ENCODE measurements at places on chromosomes 6 and 20. TPM values are rescaled to one million over a fixed set of nuclear protein-coding genes. Genes with fewer than 3 reads are reported as not detected.

The ESF1 gene
- 29.1 TPM for total RNA-seq

The CRISP1 gene
- total RNA-seq, result not detected

The CST5 gene
- not detected for total RNA-seq

The RNF39 gene
- not detected for total RNA-seq

The RBL1 gene
- 21.3 TPM for total RNA-seq

The COMMD7 gene
- total RNA-seq, result 39.4 TPM

The KHDC1 gene
- total RNA-seq, result 7.0 TPM

The COL11A2 gene
- 0.49 TPM for total RNA-seq

The HLA-DOB gene
- total RNA-seq, result 2.6 TPM

The UST gene
- 33.9 TPM for total RNA-seq

The TBC1D22B gene
- 16.2 TPM for total RNA-seq

The ZFP57 gene
- total RNA-seq, result not detected

The ANGPT4 gene
- 0.06 TPM for total RNA-seq

The CENPQ gene
- 31.1 TPM for total RNA-seq

The AHI1 gene
- 19.0 TPM for total RNA-seq

DNA sequence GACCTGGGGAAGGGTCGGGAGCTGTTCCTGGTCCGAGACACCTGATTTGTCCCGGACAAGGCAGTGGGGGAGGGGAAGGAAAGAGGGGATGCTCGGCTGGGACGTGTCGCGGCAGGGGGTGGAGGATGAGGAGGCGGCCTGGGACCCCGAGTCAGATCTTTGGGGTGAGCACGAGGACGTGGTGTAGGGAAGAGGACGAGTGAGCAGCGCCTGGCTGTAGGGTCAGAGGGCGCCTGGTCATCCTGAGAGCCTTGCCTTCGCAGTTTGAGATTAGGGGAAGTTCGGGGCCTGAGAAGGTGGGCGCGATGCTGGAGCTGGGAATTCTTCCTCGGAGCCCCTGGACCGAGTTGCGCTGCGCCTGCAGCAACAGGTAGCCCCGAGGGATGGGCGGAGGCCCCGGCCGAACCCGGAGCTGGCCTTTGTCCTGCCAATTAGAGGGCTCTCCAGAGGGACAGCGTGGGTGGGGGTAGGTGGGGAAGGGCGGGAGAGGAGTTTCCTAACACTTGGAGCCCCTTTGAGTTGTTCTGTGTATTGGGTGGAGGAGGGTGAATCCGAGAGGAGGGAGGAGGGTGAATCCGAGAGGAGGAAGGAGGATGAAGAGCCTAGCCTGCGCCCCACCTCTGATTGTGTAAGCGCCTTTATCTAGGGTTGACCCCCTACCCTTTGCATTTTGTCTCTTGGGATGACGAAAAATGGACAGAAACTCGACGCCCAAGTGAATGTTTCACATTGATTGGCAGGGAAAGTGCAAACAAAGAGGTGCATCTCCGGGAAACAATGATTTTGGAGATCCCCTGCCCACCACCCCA is 72.0 kb downstream of the SOX4 start:
- peaks cover 26% of the 10 kb centered on the region for H3K4me1 ChIP-seq
- H3K27me3 ChIP-seq, result peaks cover 21% of the 10 kb centered on the region
- peaks cover 12% of the 10 kb centered on the region for H3K36me3 ChIP-seq
- DNase-seq, result peak; percentile 80
- peak overlapping the region; percentile 82 for H3K27ac ChIP-seq
- peak overlapping the region; percentile 97 for H3K4me3 ChIP-seq

DNA sequence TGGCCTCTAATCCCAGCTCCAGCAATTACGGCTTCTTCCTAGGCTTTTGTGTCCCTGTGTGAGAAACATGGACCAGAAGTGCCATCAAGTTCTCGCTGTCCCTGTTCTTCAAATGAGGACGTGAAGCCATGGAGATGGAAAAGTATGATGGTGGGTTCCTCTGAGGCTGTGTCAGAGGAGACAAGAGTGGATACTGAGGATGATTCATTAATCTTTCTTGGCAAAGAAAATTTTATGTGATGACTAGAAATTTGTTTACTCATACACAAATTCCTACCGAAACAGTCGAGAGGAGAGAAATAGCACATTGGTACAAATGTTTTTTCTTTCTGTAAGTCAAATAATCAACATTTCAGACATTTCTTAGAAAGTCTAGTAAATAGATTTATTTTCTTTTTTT is 35.0 kb upstream of the PNRC1 start:
- peaks cover 5% of the 10 kb centered on the region for H3K4me1 ChIP-seq
- no peaks in the 10 kb centered on the region for H3K27me3 ChIP-seq
- DNase-seq, result no peak
- no peaks in the 10 kb centered on the region for H3K36me3 ChIP-seq
- no peak overlapping the region for H3K27ac ChIP-seq

DNA sequence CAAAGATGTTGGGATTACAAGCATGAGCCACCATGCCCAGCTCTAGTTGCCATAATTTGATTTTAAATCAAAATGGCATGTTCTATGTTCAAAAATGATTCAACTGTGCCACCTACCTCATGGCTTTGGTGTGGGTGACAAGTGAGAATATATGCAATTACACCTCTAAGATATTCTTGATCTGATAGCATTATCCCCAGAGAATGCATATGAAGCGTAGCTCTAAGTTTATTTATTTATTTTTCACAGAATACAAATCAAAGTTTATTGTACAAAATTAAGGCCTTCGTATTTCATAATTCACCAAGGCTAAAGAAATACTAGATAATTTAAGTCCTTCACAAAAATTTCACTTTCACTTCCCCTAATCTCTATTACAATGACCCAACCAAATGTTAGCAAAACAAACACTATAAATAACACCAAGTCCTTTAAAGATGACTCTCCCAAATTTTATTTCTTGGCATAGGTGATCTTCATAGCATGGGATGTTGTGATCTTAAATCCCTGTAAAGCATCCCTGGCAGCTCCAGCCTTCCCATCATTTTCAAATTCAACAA is 205.9 kb upstream of the TAB2 start:
- DNase-seq, result no peak
- H3K27me3 ChIP-seq, result no peaks in the 10 kb centered on the region
- H3K4me1 ChIP-seq, result peaks cover 7% of the 10 kb centered on the region
- no peak overlapping the region for H3K27ac ChIP-seq

DNA sequence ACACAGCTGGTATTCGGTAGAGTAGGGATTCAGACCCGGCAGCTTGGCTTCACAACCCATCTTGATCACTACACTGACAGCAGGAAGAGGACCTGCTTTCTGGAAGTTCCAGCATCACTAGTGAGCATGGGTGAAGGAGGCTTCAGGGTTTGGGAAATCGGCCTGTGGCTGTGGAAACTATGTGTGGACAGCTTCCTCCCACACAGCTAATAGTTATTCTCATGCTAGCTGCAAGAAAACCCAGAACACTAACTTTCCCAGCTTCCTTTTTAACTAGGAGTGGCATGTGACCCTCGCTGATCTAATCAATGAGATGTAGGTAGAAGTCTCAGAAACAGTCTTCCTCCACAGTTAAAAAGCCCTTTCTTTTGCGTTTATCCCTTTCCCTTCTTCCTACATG is 36.3 kb upstream of the SIRPA start:
- H3K4me3 ChIP-seq, result no peak overlapping the region
- H3K36me3 ChIP-seq, result no peaks in the 10 kb centered on the region
- no peak for DNase-seq

GRCh38 chr6:119653329-119653728 is 303.8 kb upstream of the MAN1A1 start:
- peaks cover 9% of the 10 kb centered on the region for H3K4me1 ChIP-seq
- H3K36me3 ChIP-seq, result no peaks in the 10 kb centered on the region
- no peak overlapping the region for H3K4me3 ChIP-seq
- H3K27ac ChIP-seq, result no peak overlapping the region
- no peaks in the 10 kb centered on the region for H3K27me3 ChIP-seq

- DNase-seq, result no peak
- H3K4me1 ChIP-seq, result no peaks in the 10 kb centered on the region
- no peaks in the 10 kb centered on the region for H3K27me3 ChIP-seq
Observed at GRCh38 chr6:150091476-150091875, 22.6 kb upstream of the ULBP3 start.

DNA sequence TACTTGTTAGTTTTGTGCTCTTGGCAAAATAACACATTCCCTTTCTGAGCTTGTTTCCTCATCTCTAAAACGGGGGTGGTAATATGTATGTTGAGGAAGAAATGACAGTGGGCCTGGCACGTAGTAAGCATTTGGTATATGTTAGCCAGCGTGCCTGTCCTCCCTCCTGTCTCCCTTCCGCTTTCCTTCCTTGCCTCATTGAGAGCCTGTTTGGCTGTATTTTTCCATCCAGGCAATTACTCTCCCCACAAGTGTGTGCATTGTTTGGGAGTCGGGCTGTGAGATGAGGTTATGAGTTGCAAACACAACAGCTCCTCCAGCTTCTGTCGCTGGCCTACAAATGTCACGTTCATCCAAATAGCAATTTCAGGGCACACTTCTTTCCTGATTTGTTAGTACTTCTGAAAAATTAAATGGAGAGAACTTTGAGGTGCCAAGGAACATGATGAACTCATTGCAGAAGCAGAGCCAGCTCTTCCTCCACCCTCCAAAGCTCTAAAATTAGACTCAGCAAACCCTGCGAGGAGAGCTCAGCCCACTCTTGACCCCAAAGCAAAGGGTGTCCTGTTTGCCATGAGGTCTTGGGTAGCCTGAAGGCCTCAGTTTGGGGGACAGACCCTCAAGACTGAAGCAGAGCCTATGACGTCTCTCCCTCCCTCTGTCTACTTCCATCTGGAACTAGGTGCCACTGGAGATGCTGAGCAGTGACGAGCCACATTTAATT is 50.7 kb upstream of the TOX2 start:
- H3K4me1 ChIP-seq, result no peaks in the 10 kb centered on the region
- no peaks in the 10 kb centered on the region for H3K36me3 ChIP-seq
- no peaks in the 10 kb centered on the region for H3K27me3 ChIP-seq
- no peak overlapping the region for H3K27ac ChIP-seq
- DNase-seq, result no peak

- no peaks in the 10 kb centered on the region for H3K27me3 ChIP-seq
- peaks cover 23% of the 10 kb centered on the region for H3K36me3 ChIP-seq
- H3K27ac ChIP-seq, result no peak overlapping the region
- DNase-seq, result no peak
- no peak overlapping the region for H3K4me3 ChIP-seq
Observed at GRCh38 chr6:137206577-137206976, 12.6 kb downstream of the IFNGR1 start.

DNA sequence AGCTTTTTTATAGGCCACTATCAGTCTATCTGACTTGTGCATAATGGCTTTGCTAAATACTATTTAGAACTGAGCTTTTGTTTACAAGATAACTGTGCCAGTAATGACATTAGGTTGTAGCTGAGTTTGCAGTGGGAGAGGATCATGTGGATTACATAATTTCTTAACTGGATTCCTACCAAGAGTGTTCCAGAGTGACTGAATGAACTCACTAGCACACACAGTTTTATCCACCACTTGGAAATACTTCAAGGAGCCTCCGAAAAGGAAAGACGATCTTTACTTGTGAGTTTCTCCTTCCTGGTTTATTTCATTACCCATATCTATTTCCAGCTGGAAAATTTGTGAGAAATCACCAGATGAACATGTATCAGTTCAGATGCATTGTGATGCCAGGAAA is 10.9 kb upstream of the SYNE1 start:
- H3K27me3 ChIP-seq, result no peaks in the 10 kb centered on the region
- H3K36me3 ChIP-seq, result no peaks in the 10 kb centered on the region
- DNase-seq, result no peak
- H3K4me1 ChIP-seq, result no peaks in the 10 kb centered on the region

DNA sequence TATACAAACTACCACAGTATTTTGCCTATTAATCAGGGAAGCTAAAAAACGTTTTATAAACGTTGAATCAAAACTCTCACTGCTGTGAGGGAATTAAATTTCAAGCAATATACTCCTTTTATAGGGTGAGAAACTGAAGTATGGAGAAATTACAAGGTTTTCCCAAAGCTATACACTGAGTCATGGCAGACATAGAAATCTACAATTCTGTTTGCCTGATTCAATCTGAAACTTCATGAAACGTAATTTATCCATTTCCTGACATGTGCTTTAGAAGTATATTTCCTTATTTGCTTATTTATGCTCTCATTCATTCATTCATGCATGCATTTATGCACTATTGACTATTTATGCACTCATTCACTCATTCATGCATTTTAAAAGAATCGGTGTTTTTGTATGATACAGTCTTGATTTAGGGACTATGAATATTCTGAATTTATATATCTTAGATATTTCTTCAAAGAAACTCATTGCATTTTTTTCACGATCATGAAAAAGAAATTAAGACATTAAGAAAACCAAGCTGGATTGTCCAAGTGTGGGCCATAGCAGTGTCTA is 16.5 kb downstream of the EYA4 start:
- DNase-seq, result no peak
- no peaks in the 10 kb centered on the region for H3K4me1 ChIP-seq

GRCh38 chr20:62355516-62355877 is 11.6 kb downstream of the LAMA5 start:
- no peaks in the 10 kb centered on the region for H3K27me3 ChIP-seq
- H3K27ac ChIP-seq, result no peak overlapping the region
- no peak overlapping the region for H3K4me3 ChIP-seq
- peaks cover 34% of the 10 kb centered on the region for H3K4me1 ChIP-seq
- DNase-seq, result peak; percentile 43
- H3K36me3 ChIP-seq, result no peaks in the 10 kb centered on the region

GRCh38 chr6:34094474-34095135 is 51.3 kb downstream of the GRM4 start:
- H3K27me3 ChIP-seq, result no peaks in the 10 kb centered on the region
- DNase-seq, result no peak
- no peak overlapping the region for H3K27ac ChIP-seq
- peaks cover 6% of the 10 kb centered on the region for H3K4me1 ChIP-seq

GRCh38 chr6:109236115-109237076 is 141.1 kb downstream of the CEP57L1 start:
- H3K36me3 ChIP-seq, result no peaks in the 10 kb centered on the region
- DNase-seq, result peak; percentile 91
- H3K4me3 ChIP-seq, result no peak overlapping the region
- peaks cover 18% of the 10 kb centered on the region for H3K4me1 ChIP-seq
- H3K27ac ChIP-seq, result no peak overlapping the region
- H3K27me3 ChIP-seq, result no peaks in the 10 kb centered on the region

DNA sequence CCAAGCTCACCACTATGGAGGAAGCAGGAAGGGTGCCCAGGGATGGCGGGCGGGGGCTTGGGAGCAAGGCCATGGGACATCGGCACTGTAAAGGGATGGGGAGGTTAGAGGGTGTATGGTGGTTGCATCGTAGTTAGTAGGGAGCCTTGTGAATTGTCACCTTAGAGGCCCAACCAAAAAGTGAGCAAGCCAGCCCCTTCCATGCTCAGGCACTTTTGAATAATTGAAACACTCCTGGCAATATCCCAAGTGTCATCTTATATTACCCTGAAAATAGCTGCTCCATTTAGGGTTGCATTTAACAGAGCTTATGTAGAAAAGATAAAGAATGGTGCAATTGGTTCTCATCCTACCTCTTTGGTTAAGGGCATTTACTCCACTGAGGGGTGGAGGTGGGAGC is 169.2 kb downstream of the SAMD5 start:
- H3K4me1 ChIP-seq, result no peaks in the 10 kb centered on the region
- no peak overlapping the region for H3K4me3 ChIP-seq
- no peak for DNase-seq
